Esophagus squamous epithelium (tissue), 5 donors: ENCODE measurements at places on chromosomes 11 and 22.

DNA sequence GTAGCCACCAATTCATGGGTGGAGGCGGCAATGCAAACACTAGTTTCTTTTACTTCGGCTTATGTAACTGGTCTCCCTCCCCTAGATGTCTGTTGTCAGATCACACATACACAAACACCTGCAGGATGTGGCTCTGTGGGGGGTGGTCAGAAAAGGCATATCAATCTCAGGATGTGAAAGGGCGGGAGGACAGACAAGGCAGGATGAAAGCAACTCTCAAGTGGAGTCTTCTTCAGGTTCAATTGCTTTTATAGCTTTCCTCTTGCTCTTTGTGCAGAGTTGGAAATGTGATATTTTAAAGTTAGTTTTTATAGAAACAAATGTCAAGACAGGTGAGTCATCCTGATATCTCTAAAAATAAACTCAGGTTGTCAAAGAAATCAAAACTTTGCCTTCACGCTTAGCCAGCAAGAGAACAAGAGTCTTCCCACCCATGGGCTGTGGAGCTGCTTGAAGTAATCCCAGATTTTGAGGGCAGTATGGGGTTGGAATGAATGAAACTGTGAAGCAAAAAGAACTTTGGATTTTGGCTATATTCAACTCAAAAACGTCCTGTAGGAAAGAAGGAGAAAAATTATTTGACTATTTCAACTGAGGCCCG, 423.4 kb downstream of the GUCY1A2 start:
- no peaks in the 10 kb centered on the region for H3K4me1 ChIP-seq
- H3K36me3 ChIP-seq, result no peaks in the 10 kb centered on the region
- no peaks in the 10 kb centered on the region for H3K27me3 ChIP-seq
- no peak overlapping the region for H3K4me3 ChIP-seq
- H3K27ac ChIP-seq, result no peak overlapping the region

DNA sequence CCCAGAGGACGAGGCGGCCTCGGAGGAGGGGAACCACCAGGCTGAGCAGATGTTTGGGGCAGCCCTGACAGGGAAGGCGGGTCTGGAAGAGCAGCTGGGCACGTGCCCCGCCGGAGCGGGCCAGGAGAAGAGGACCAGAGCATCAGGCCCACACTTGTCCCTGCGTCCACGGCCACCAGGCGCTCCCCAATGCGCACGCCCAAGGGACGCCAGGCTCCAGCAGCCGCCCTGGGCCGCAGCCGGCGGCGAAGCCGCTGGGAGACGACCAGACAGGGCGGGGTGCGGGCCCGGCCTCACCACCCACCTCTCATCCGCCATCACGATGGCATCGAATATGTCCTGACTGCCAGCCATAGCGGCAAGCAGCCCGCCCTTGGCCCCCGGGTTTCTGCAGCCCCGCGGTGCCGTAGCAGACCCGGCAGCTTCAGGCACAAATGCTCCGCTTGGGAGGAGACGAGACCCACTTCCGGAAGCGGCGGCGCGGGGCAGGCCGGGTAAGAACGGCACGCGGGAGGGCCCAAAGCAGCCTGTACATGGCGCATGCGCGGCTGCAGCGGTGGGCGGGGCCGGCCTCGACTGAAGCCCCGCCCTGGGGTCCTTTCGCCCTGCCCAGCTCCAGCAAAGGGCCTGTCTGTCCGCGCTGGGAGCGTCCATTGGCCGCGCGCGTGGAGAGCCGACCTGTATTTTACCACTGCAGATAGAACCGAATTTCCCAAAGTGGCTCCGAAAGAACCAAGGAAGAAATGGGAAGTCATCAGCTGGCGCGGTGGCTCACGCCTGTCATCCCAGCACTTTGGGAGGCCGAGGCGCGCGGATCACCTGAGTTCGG, at the start of gene LTO1:
Gene LTO1, minus strand, starts transcription at position 468 of the 829 bp plus-strand sequence. Its CDS starts 114 bp downstream, at position 354.
- peaks cover 26% of the 10 kb centered on the region for H3K4me1 ChIP-seq
- H3K4me3 ChIP-seq, result peak within 1 kb of the TSS; percentile 66
- H3K27me3 ChIP-seq, result no peaks in the 10 kb centered on the region
- H3K36me3 ChIP-seq, result no peaks in the 10 kb centered on the region
- peak within 1 kb of the TSS; percentile 90 for H3K27ac ChIP-seq

- DNase-seq, result no peak
- H3K27me3 ChIP-seq, result no peaks in the 10 kb centered on the region
- no peak within 1 kb of the TSS for H3K4me3 ChIP-seq
- H3K4me1 ChIP-seq, result no peaks in the 10 kb centered on the region
Measured at GRCh38 chr11:7088921-7089320, at the start of gene RBMXL2. Gene RBMXL2 (plus strand): TSS chr11:7088998. CDS start chr11:7089121, 123 bp downstream.

- H3K4me3 ChIP-seq, result no peak overlapping the region
- no peaks in the 10 kb centered on the region for H3K4me1 ChIP-seq
- DNase-seq, result no peak
- no peak overlapping the region for H3K27ac ChIP-seq
- no peaks in the 10 kb centered on the region for H3K27me3 ChIP-seq
Measured at GRCh38 chr11:97746818-97747217, 1273.9 kb upstream of the CNTN5 start.

- DNase-seq, result no peak
- no peak overlapping the region for H3K4me3 ChIP-seq
- no peaks in the 10 kb centered on the region for H3K36me3 ChIP-seq
Measured at GRCh38 chr11:2436521-2437031, 7.7 kb downstream of the TRPM5 start.

DNA sequence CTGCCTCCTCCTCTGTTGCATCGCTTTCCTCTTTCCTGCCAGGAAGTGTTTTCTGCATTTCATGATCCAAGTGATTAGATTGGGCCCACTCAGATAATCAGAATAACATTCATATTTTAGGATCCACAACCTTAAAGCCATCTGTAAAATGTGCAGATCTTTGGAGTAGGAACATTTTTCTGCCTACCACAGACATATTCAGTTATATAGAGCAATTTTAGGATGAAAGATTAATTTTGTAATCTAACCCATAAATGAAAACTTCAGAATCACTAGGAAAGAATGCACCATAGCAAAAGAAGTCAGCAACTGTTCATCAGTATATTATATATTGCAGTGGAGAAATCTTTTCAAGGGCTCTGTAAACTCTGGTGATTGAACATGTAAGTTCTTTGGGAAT, 659.9 kb upstream of the LUZP2 start:
- H3K27ac ChIP-seq, result no peak overlapping the region
- no peaks in the 10 kb centered on the region for H3K27me3 ChIP-seq
- no peak overlapping the region for H3K4me3 ChIP-seq
